CD4-positive, alpha-beta T cell treated with Interleukin-15 for 4 hours (primary cell): ENCODE measurements at places on chromosomes 7 and 10.

GRCh38 chr10:131475803-131476202 lies 164.3 kb upstream of the TCERG1L start:
- no peak for DNase-seq

- DNase-seq, result no peak
These were observed 18.4 kb downstream of the TIAL1 start for GRCh38 chr10:119578355-119578754.

DNA sequence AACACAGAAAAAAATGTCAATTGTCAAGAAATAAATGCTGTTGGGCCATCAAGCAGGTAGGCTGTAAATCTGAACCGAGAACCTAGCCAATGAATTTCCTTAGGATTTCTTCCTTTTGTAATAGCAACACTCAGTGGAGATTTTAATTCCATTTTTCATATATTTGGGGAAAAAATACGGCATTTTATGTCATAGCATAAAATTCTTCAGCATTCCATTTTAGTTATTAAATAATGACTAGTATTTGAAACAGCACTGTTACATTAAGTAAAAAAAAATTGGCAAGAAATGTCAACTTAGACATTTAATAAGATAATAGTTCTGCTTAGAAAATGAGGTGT lies 12.3 kb upstream of the VIM start:
- no peak for DNase-seq

DNA sequence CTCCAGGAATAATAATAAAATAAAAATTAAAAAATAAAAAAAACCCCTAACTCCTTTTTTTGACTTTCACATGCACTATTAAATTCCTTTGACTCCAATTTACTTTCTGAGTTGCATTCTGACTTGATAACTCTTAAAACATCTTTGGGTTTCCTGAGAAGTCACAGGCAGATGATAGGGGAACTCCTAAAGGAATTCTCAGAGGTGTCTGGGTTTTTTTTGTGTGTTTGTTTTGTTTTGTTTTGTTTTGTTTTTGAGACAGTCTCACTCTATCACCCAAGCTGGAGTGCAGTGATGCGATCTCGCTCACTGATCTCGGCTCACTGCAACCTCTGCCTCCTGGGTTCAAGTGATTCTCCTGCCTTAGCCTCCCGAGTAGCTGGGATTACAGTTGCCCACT lies 52.7 kb upstream of the APBB1IP start:
- no peak for DNase-seq

- no peak for DNase-seq
These were observed 136.0 kb downstream of the MYOF start for GRCh38 chr10:93346108-93346507.

GRCh38 chr10:63633677-63634487 lies 112.7 kb downstream of the REEP3 start:
- no peak for DNase-seq

DNA sequence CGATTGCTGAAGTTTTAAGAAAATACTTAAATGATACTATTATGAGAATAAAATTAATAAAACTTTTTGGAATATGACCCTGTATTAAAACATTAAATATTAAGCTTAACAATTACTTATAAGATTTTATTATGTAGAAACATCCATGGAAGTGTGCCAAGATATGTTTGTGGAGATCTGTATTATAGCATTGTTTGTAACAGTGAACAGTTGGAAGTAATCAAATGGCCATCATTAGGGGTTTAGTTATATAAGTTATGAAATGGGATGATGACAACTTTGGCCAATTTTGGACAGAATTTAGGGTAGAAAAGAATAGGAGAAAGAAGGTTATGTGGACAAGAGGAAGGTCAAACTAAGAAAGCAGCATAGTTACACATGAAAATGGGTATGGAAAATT lies 88.0 kb downstream of the AKAP9 start:
- DNase-seq, result no peak

DNA sequence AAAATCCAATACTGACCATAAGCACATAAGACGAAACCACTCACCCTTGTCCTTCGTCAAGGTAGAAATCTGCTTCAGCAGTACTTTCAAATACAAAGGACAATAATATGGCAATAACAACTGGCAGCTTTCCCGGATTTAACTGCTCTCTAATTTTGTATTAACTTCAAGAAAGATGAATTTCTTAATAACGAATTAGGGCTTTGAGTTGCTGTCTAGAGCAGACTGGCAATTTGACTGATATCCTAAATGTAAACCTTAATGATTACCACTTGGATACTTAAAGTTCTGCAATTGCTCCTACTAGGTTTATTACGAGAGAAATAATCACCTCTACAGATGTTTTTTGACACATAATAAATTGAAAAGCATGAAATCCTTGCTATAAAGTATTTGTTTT lies 418.7 kb downstream of the MAGI2 start:
- DNase-seq, result no peak

GRCh38 chr7:152196391-152196790 lies 170.9 kb downstream of the GALNT11 start:
- DNase-seq, result no peak

DNA sequence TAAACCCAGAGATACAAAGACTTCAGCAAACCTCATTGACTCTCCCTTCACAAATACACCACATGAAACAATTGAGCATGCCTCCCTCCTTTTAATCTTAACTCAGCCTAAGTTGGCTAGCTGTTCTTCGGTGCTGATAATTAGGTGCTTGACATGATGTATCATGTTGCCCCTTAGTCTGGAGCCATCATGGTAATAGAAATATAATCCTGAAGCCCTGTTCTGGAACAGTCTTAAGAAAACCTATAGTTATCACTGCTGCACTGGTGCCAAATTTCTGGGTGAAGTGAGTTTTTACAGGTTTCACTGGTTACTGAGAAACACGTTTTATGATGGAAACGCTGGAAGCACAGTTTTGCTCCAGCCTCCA lies 306.1 kb downstream of the LRMDA start:
- no peak for DNase-seq

- DNase-seq, result no peak
These were observed 2.0 kb upstream of the IL2RA start for GRCh38 chr10:6064119-6064518.

DNA sequence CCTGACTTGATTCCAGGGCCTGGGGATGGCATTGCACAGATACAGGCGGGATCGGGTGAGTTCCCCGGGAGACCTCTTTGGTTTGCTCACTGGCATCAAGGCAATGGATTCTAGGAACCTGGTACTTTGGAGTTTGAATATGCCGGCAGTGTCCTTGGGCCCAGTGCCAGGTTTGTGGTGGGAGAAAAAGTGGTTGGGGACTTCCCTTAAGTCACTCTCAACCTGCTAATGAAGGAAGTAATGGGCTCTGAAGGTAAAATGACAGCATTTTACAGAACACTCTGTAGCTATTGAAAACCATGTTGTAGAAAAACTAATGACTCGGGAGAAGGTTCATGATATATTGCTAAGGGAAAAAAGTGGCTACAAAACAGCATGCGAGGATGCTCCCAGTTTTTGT lies 129.9 kb downstream of the CFAP58 start:
- no peak for DNase-seq

DNA sequence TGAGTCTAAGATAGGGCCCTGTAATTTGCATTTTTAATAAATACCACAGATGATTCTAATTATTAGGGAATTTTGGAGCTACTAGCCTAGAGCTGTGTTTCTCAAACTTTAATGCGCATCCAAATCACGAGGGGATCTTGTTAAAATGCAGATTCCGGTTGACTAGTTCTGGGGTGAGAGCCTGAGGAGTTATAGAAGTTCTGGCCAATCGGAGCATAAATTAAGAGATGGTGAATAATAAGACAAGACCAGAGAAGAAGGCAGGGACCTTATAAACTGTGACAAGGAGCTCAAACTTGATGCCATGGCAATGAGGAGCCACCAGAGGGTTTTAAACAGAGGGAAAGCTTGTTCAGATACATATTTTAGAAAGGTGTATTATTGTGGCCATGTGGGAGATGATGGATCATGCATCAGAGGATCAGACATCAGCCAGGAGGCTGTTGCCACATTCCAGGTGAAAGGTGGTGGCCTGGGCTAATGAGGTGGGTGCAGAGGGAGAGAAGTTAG lies 29.7 kb upstream of the TLX1 start:
- DNase-seq, result no peak

DNA sequence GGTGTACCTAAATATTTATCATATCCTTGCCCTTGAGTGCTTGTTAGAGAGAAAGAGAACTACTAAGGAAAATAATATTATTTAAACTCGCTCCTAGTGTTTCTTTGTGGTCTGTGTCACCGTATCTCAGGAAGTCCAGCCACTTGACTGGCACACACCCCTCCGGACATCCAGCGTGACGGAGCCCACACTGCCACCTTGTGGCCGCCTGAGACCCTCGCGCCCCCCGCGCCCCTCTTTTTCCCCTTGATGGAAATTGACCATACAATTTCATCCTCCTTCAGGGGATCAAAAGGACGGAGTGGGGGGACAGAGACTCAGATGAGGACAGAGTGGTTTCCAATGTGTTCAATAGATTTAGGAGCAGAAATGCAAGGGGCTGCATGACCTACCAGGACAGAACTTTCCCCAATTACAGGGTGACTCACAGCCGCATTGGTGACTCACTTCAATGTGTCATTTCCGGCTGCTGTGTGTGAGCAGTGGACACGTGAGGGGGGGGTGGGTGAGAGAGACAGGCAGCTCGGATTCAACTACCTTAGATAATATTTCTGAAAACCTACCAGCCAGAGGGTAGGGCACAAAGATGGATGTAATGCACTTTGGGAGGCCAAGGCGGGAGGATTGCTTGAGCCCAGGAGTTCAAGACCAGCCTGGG lies 11.4 kb downstream of the SERPINE1 start:
- peak; percentile 89 for DNase-seq

DNA sequence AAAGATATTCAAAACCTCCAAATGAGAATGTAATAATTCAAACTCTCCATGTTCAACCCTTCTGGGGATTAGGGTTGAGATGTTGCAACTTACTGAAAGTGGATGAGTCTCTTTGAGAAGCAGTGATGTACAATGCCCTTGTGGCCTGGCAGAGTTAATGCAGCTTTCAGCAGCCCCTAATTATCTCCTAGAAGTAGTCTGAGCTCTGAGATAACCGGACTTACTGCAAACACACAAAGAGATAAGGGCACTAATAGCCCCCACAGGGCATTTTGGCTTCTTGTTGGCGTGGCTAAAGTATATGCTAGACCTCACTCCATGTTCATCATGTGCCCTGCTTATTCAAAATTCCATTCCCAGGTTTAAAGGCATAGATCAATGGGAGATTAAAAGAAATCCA lies 404.7 kb downstream of the NEBL start:
- DNase-seq, result no peak

DNA sequence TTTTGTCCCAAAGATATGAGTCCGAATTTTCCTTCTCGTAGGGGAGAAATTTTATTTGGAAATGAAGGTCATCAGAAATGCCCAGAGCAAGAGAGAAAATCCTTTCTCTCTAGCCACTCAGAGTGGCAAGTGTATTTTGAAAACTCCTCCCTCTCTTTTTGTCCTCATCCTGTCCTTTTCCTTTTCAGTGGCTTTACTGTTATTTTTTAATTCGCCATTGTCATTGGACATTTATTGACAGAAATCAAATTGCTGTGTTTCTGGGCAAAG lies 39.6 kb downstream of the TET1 start:
- no peak for DNase-seq

DNA sequence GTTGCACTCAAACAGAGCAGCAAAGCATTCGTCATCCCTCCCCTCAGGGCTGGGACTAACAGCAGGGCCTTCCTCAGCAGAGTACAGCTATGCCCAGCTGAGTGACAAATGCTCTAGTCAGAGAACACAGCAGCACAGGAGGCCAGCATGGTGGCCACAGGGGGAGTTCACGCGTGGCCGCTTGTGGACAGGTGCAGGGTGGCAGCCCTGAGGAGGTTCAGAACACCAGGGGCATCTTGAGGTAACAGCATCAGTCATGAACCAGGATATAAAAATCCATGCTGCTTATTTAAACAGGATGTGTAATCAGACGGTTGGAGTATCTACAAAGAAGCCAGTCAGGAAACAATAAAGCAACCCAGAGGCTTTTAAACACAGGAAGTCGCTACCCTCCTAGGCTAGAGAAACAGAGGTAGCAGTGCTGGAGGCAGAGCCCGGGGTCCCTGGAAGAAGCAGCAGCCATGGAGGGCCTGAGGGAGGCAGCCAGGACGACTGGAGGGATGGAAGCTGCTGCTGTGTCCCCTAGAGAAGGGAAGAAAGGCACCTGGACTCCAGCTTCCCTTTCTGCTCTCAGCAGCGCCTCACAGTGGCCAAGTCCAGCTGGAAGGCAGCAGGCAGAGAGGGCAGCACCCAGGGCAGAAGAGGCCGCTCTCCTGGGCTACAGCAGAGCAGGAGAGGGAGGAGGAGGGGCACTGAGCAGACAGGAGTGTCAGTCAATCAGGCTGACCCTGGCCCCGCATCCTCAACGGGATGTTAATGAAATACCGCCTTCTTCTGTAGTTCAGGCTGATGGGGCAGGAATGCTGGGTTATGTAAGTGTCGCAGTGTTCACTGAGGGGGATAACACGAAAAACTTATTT lies 70.8 kb upstream of the UCN3 start:
- peak; percentile 77 for DNase-seq

- no peak for DNase-seq
These were observed 435.0 kb downstream of the GALNT17 start for GRCh38 chr7:71566991-71567390.

- DNase-seq, result no peak
These were observed 26.8 kb upstream of the MGMT start for GRCh38 chr10:129440247-129440646.

DNA sequence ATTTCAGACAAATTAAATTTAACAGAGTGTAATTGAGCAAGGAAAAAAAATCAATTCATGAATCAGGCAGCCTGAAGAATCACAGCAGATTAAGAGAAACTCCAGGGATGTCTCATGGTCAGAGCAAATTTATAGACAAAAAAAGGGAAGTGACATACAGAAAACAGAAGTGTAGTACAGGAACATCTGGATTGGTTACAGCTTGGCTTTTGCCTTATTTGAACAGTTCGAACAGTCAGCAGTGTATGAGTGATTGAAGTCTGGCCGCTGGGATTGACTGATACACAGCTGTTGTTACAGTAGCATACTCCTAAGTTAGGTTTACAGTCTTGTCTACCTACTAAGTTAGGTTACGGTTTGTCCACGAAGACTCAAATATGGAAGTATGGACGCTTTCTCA lies 255.3 kb downstream of the HPSE2 start:
- no peak for DNase-seq

- DNase-seq, result no peak
These were observed 96.4 kb upstream of the ZMIZ1 start for GRCh38 chr10:78972160-78972946.
